ENCODE measurements at places on chromosomes 12 and 14.

GRCh38 chr14:56124327-56124726, 6.1 kb downstream of the PELI2 start:
- DNase-seq, result no peak

DNA sequence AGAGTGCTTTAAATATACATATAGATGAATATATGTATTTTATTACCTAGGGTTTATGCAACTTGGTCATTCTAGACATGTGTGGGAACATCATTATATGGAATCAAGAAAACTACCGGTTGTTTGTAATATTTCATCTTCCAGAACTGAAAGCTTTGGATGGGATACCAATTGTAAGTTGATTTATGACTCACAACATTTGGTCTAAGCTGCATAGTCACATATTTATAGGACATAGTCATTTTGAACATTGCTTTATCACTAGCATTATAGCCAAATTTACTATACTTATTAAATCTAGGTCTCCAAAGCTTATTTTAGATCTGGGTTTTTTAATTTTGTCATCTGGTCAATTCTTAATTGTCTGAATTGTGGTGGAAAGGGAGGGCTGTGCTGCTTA, 83.7 kb upstream of the PCNX4 start:
- DNase-seq, result no peak

DNA sequence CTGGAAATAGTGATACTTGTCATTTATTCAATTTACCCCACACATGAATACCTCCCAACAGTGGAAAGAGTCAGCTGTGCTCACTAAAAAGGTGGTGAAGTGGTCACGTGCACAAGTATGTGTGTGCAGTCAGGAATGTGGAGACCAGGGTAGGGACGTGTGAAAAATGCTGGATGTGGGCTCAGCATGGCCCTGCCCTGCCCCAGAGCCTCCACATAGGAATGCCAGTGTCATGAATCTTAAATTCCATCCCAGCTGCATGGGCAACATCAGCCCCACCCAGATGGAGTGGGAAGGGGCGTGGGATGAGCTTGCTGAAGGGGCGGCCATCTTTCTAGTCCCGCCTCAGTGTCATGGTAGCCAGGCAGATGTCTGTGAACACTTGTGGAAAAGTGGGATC, 87.7 kb downstream of the C12orf75 start:
- DNase-seq, result no peak

GRCh38 chr14:74723134-74723533, 10.2 kb downstream of the FCF1 start:
- DNase-seq, result no peak

- no peak for DNase-seq
Observed at GRCh38 chr14:28767030-28767852, 654 bp downstream of the FOXG1 start.

GRCh38 chr12:61412201-61412600, 848.0 kb upstream of the USP15 start:
- DNase-seq, result no peak

GRCh38 chr12:685388-685787, 22.1 kb upstream of the NINJ2 start:
- DNase-seq, result peak; percentile 92

DNA sequence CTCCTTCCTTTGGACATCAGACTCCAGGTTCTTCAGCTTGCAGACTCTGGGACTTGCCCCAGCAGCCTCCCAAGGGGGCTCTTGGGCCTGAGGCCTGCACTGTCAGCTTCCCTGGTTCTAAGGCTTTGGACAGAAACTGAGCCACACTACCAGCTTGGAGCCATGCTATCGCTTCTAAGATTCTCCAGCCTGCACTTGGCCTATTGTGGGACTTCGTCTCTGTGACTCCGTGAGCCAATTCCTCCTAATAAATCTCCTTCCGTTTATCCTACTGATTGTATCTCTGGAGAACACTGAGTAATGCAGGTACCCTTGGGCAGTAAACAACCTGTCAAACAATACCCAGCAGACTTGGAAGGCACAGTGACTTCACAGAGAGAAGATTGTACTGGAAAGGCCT, 24.9 kb upstream of the RHOJ start:
- no peak for DNase-seq

DNA sequence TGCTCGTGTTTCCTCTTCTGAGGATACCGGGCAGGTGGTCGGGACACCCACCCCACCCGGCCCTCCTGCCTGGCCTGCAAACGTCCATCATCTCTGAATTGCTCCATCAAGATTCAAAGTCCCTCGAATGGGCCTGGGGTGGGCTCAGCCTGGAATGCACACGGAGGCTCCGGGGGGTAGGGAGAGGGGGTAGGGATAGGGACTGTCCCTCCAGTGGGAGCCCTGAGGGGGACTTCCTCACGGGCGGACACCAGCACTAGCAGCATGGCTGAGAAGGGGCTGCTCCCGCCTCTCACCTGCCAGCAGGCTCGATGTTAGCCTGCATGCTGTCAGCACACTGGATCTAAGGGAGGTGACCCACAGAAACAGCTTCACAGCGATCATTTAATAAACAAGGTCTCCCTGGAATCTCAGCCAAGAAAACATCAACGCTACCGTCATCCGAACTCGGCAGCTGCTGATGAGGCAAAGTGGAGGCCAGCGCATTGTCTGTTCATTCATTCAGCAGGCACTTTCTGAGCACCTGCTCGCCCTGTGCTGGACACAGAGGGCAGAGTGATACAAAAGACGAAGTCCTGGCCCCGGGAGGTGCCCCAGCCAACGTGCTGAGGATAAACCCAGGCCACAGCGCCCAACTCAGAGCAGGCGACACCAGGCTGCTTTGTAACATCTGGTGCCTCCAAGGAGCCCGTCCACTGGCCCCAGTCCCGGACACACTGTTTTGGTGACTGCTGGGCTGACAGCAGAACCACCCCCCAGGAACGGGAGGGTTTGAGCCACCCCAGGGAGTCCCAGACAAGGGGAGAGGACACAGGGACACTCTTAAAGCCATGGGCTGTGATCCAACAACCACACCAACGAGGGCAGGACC, 6.3 kb downstream of the TMEM179 start:
- DNase-seq, result peak; percentile 42

DNA sequence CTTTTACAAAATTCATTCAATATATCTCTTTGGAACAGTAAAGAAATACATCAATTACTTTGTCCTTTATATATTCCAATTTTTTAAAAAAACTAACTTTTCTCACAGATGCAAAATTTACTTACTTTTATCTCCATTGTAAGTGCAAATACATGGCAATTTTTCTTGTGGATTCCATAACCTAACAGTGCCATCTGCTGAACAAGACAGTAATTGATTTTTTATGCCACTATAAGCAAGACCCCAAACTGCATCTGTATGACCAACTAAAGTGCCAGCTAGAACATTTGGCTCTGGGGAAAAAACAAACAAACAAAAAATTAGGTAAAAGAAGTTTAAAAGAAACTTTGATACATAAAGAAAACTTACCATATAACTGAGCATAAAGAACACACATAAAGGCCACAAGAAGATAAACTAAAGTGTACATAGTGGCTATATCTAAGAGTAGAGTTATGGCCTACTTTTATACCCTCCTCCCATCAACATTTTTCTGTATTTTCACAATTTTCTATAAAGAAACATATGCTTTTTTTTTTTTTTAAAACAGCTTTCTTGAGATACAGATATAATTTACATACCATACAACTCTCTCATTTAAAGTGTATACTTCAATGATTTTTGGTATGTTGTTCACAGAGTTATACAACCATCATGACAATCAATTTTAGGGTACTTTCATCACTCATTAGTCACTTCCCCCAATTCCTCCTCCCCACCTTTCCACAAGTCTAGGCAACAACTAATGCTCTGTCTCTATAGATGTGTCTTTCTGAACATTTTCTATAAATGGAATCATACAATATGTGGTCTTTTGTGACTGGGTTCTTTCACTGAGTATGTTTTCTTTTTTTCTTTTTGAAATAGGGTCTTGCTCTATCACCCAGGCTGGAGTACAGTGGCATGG, 32.6 kb downstream of the COCH start:
- DNase-seq, result peak; percentile 19

GRCh38 chr12:6827437-6827911, 733 bp upstream of the P3H3 start:
- DNase-seq, result peak; percentile 43

GRCh38 chr14:105077649-105077995, 12.4 kb upstream of the GPR132 start:
- DNase-seq, result no peak

DNA sequence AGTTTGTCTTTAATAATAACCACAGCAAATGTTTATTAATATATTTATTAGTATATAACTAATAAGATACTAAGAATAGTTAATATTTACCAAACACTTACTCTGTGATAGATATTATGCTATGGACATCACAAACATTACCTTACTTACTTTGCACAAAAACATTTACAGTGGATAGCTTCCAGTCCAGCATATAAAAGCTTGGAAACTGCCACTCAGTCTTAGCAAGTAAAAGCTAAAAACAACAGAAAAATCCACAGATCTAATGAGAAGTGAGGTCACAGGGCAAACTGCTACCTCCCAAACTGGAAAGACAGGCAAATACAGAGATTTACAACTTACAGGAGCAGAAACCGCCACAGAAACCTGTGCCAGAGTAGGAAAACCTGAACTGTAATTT, 99.8 kb downstream of the METTL25 start:
- no peak for DNase-seq

- no peak for DNase-seq
Observed at GRCh38 chr14:36507847-36508417, 12.1 kb downstream of the NKX2-1 start.

DNA sequence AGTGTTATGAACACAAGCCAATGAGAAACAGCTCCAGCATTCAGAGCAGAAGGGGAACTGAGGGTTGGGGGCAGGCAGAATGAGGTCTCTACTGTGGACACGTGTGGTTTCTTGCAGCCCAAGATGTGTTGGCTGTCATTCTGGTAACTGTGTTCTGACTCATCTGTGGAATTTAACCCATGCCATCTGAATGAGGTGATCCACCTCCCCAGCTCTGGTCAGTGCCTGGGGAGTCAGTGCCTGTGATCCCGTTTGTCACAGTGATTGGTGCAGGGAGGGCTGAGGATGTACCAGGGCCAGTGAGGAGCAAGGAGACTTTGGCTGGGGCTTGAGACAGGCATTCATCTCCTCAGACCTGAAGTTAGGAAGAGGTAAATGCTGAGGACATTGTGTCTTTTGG, 216.8 kb downstream of the MSRB3 start:
- peak; percentile 56 for DNase-seq

DNA sequence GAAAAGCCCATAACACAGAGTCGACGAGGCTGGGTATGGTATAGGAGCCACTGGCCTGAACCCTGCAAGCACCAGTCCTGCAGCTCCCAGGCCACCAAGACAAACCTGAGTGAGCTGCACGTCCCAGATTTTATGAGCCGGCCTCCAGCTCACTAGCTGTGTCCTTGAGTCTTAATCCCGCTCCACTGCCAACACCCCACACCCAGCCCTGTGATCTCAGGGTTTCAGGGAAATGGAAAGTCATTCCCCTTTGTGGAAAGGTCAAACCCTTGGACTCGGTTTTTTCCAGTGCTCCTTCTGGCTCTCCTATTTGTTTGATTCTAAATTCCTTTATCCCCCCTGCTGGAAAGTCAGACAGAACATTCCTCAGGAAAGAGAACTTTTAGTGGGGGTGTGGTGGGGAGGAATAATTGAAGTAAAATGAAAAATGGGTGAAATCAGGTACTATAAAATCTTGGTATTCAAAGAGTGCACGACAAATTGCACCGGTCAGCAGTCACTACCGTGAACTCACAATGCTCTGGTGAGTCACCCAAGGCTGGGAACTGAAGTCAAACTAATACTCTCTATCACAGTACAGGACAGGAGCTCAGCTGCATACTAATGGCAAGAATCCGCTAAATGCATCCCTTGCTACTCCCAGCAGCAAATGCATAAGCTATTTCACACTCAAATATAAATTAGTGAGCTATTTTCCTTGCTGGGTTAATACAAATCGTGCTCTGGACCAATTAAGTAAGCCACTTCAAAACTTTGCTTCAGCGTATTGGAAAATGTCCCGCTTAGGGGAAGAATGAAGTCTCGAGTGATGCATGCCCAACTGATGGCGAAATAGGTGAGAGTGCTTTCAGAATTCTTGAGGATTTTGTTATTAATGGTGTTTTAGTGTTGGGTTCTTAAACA, 9.0 kb downstream of the PITPNM2 start:
- peak; percentile 87 for DNase-seq

- DNase-seq, result no peak
Observed at GRCh38 chr12:128204711-128205110, 62.3 kb upstream of the TMEM132C start.

Measured in lung microvascular endothelial cell (primary cell).